NCI-H2029 (cell line): ENCODE measurements at places on chromosomes 11 and 22.

- DNase-seq, result no peak
These were observed 30.1 kb downstream of the CACNA1I start for GRCh38 chr22:39600491-39601179.

DNA sequence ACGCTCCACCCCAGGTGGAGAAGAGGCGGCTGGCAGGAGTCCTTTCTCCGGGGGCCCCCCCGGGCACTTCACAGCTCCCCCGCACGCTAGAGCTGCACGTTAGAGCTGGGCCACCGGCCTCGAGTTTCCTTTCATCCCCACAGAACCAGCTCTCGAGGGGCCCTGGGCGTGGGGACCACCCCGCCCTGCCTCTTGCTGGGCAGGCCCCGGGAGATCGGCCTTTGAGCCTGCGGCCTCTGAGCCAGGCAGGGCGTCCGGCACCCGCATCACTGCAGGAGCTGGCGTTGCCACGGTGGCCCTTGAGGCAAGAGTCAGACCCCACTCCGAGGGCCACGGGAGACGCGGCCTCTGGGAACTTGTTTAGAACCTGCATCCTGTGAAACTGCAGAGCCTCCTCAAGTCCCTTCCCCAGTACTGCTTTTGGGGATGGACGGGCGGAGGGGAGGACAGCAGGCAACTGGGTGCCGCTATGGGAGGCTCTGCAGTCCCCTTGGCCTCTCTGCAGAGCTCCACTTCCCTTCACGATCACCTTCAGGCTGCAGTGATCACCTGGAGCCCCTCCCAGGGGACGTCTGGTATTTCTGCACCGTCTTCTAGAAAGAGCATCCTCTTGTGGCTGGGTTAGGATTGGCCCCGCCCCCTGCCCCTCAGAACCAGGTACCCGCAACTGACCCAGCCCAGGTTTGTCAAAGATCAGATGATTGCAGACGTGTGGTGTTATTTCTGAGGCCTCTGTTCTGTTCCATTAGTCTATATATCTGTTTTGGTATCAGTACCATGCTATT is 13.9 kb upstream of the GAL start:
- DNase-seq, result no peak

GRCh38 chr11:22787551-22788162 is 41.9 kb downstream of the SVIP start:
- DNase-seq, result peak; percentile 32

- no peak for DNase-seq
These were observed 1.5 kb upstream of the SREBF2 start for GRCh38 chr22:41831383-41831782.

- DNase-seq, result no peak
These were observed 7.3 kb downstream of the TRIM34 start for GRCh38 chr11:5631969-5632635.

DNA sequence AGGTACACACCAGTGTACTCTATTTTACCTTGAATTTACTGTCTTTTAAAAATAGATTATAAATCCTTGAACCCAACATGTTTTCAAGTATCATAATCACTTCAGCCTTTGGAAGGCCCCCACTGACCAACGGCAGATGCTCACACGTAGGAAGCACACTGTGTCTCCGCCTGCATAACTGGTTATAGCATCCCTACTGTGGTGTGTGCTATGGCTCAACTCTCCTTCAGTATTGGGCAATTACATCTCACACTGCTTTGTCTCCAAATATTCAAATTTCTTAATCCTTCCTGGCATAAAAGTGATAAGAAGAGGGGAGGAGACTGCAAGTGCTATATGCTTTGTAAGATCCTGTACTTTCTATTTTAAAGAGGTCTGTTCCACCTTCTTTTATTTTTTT is 165.7 kb downstream of the CADM1 start:
- DNase-seq, result no peak

DNA sequence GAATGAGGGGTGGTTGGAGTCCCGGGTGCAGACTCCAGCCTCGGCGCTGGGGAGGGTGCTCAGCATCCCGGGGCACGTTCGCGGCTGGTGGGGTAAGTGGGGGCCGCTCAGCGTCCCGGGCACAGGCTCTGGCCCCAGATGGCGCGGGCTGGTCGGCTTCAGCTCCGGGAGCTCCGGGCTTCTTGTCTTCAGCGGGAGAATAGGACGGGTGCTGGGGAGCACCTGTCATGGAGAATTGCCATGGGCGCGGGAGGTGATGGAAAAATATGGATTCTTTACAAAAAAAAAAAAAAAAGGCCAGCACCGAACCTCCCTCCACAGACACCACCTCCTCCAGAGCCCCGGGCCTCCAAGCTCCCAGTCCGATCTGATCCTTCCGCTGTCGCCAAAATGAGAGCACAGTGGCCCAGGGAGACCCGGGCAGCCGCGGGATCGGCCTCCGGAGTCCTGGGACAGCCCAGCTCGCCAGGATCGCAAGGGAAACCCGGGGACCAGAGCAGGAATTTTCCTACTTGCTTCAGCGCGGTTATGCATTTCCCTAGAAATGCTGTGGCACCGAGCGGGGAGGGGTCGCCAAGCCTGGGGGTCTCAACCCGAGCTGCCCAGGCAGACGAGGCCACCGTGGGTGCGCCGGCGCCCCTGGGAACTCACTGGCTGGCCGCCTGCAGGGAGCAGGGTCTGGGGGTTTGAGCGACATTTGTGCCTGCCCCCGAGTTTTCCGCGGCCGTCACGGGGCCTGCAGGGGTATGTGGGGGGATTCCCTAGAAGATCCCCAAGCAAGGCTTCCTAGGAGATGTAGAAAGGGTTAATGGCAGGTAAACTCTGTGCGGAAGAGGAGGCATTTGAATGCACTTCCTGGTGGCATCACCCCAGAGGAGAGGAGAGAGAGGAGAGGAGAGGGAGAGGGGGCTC is 1336.9 kb downstream of the BRD1 start:
- DNase-seq, result no peak

DNA sequence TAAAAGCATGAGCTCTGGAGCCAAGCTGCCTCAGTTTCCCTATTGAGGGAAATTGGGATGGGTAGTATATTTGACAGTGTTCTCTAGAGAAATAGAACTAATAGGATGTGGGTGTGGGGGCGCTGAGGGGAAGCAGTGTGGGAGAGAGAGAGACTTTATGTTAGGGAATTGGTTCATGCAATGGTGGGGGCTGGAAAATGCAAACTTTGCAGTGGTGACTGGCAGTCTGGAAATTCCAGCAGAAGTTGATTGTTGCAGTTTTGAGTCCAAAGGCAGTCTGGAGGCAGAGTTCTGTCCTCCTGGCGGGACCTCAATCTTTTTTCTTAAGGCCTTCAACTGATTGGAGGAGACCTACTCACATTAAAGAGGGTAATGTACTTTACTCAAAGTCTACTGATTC is 59.4 kb upstream of the SYT13 start:
- DNase-seq, result no peak

DNA sequence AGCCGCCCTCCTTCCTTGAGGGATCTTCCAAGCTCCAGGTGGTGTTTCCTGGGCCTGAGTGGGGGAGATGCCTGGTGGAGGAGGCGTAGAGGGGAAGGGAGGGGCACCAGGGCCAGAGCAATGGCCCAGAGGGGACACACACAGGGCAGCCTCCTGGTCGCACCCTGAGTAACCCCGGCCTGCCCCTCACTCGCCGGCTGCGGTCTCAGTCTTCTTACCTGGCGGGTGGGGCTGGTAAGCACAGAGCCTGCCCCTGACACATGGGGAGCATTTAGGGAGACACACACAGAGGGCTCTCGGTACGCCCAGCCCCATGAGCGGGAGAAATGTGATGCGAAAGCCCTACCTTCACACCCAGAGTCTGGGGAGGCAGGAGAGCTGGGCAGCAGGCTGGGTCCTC is 23.9 kb downstream of the IGF2 start:
- no peak for DNase-seq

- DNase-seq, result no peak
These were observed 7.3 kb upstream of the PDE2A start for GRCh38 chr11:72681226-72682153.

DNA sequence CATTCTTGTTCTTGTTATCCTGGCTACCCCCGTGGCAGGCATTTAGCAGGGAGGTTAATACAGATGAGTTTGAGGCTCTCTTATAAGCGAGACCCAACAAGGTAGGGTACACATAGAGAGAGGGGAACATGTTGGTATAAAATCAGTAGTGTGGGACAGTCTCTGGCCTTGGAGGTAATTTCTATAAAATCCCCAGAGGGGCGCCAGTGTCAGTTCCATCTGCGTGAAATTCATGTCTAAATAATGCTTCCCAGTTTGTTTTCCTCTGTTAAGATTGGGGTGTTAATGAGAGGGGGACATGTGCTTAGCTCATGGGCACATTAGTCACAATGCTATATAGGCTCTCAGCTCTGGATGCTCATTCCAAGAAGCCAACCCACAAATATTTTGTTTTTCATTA is 150.7 kb downstream of the MYO18B start:
- DNase-seq, result no peak

GRCh38 chr22:22671506-22671905 is 27.1 kb downstream of the GGTLC2 start:
- no peak for DNase-seq

- DNase-seq, result peak; percentile 38
These were observed 109.7 kb upstream of the GALNT18 start for GRCh38 chr11:11731311-11732083.

GRCh38 chr11:27285761-27286160 is 77.3 kb downstream of the CCDC34 start:
- DNase-seq, result no peak

- no peak for DNase-seq
These were observed 17.6 kb upstream of the SLC35F2 start for GRCh38 chr11:107876141-107876540.

DNA sequence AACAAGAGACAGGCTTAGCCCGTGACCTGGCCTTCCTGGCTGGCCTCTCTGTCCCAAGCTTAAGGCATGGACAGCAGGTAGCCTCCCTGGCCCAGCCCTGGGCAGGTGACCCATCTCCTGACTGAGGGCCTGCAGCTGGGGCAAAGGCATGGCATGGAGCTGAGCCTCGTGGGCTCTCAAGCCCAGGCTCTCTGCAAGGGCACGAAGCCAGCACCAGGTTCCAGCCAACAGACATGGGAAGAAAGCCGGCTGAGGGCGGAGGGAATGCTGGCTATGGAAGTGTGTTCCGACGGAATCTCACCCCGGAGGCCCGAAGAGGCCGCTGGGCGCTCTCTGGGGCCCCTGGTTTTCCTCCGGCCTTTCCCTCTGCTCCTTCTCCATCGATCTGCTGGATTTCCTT is 12.9 kb downstream of the DNAL4 start:
- DNase-seq, result no peak

GRCh38 chr11:1049431-1049891 is 12.9 kb upstream of the MUC6 start:
- DNase-seq, result peak; percentile 56

GRCh38 chr22:24775769-24776492 is 1.4 kb upstream of the PIWIL3 start:
- DNase-seq, result no peak

DNA sequence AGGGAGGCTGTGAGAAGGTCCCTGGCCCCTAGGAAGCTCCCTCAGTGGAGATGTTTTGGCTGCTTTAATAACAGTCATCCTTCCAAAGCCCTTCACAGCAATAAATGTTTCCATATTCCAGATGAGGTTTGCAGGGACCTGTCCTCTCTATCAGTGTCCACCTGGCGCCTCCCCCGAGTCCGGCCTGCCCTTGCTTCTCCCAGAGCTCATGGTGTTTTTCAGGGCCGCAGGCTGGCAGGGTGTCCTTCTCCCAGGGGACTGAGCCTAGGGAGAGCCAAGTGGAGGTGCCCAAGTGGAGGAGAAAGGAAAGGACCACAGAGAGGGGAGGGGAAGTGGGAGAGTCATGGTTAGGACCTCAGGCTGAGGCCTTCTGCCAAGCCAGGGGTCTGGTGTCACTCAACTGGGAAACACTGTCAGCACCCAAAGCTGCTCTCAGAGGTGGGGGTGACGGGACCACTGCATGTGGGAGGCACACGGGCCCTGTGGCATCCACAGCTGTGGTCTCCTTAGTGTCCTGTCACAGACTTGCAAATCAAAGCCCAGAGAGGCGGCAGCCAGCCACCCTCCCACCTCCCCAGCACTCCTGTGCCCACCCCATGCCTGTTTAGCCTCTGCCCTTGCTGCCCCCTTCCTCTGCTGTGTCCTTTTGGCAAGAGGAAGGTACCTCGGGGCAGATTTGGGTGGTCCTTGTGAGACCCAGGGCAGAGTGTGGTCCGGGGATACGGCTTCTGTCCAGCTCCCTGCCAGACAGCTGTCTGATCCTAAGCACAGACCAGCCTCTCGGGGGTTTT is 6.4 kb downstream of the DERL3 start:
- no peak for DNase-seq

- DNase-seq, result no peak
These were observed 3.4 kb downstream of the FAM181B start for GRCh38 chr11:82730286-82730685.

GRCh38 chr22:25874327-25874726 is 132.3 kb downstream of the MYO18B start:
- no peak for DNase-seq

GRCh38 chr11:112380464-112380863 is 119.8 kb upstream of the PLET1 start:
- DNase-seq, result no peak

- DNase-seq, result no peak
These were observed 366.9 kb downstream of the NTM start for GRCh38 chr11:131737357-131737756.

- DNase-seq, result no peak
These were observed 551 bp downstream of the AGBL2 start for GRCh38 chr11:47714554-47715081.

- DNase-seq, result no peak
These were observed 1.2 kb downstream of the SOX10 start for GRCh38 chr22:37982938-37983859.

- DNase-seq, result peak; percentile 2
These were observed 9.3 kb upstream of the CEP295 start for GRCh38 chr11:93652161-93652597.

- no peak for DNase-seq
These were observed 35.6 kb upstream of the PPARA start for GRCh38 chr22:46114518-46115387.
